Astrocyte of the hippocampus (primary cell): ENCODE measurements at places on chromosomes 4 and X.

- peak; percentile 54 for DNase-seq
Measured at GRCh38 chr4:38141808-38142500, 181.8 kb downstream of the PTTG2 start.

- DNase-seq: no peak
Measured at GRCh38 chr4:56914336-56914735, 6.6 kb downstream of the REST start.

DNA sequence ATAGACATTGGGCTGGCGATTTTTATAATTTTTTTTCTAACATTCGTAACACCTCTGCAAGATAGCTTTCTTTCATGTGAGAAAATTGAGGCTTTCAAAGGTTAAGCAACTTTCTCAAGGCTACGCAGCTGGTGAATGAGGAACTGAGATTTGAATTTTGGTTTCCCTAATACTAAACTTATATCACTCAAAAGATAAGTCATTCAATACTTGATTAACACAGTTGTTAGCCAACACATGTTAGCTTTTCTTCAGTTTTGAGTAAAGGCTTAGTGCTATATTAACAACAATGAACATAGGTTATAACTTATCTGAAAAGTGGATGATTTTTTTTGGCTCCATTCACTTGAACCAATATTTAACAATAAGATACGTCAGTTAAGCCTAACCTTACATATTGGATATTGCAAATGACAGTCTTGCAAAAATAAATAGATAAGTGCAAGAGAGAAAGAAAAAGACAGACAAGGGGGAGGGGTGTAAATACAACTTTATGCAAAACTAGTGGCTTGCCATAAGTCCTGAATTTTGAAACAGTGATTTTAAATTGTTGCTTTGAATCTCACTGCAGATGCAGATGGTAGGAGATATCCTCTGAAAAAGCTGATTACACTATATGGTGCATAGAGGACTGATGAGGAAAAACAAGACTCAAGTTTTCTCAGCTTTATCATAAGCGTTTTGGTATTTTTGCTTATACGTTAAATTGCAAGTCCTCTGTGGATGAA lies 11.1 kb upstream of the GPM6A start:
- no peak for DNase-seq

DNA sequence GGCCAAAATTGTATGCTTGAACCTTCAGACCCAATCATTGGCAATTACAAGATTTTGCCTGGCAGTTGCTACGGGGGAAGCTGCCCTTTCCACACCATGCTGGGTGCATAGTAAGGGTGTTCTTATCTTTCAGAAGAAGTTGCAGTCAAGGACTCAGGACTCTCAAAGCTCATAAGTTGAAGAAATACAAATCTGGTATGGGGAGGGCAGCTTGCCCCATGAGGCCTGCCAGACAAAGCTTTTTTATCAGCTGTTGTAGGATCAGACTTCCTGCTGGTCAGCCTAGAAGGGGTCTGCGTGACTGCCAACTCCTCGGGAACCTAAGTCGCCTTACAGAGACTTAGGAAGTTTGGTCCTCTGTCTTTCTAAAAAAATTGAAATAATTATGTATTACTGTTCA lies 174.9 kb upstream of the TECRL start:
- DNase-seq: no peak

GRCh38 chr4:7285244-7286094 lies 93.1 kb downstream of the SORCS2 start:
- no peak for DNase-seq

- peak; percentile 28 for DNase-seq
Measured at GRCh38 chr4:40980318-40980883, 230.6 kb downstream of the NSUN7 start.

DNA sequence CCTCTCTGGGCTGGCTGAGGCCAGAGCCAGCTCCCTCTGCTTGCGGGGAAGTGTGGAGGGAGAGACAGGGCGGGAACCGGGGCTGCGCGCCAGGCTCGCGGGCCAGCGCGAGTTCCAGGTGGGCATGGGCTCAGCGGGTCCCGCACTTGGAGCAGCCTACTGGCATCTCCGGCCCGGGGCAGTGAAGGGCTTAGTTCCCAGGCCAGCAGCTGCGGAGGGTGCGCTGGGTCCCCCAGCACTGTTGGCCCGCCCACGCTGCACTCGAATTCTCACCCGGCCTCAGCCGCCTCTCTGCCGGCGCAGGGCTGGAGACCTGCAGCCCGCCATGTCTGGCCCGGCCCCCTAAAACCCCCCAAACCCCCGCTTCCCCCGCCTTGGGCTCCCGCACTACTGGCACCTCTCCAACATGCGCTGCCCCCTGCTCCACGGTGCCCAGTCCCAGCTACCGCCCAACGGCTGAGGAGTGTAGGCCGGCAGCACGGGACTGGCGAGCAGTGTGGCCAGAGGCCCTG lies 33.8 kb upstream of the FAT4 start:
- DNase-seq: no peak

- DNase-seq: peak; percentile 95
Measured at GRCh38 chrX:38800981-38801845, at the start of gene MID1IP1. Gene MID1IP1 (plus strand): TSS chrX:38801459. CDS start chrX:38804947, 3,488 bp downstream.

DNA sequence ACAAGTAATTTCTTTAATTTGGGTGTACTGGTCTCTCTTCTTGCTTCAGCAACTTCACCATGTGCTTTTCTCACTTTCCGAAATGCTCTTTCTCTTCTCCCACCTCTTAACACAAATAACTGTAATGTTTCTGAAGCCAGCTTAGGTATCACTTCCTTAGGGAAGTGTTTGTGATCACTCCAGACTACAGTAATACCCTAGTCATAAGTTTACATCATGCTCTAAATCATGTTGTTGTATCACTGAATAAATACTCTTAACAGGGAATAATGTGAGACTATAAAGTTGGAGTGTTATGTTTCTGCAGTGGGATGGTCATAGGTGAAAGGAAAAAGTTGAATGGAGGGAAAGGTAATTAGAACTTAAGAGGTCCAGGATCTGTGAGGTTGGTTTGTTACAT lies 712.3 kb downstream of the C4orf33 start:
- no peak for DNase-seq

GRCh38 chrX:1725472-1725871 lies 110.6 kb downstream of the ASMT start:
- no peak for DNase-seq

DNA sequence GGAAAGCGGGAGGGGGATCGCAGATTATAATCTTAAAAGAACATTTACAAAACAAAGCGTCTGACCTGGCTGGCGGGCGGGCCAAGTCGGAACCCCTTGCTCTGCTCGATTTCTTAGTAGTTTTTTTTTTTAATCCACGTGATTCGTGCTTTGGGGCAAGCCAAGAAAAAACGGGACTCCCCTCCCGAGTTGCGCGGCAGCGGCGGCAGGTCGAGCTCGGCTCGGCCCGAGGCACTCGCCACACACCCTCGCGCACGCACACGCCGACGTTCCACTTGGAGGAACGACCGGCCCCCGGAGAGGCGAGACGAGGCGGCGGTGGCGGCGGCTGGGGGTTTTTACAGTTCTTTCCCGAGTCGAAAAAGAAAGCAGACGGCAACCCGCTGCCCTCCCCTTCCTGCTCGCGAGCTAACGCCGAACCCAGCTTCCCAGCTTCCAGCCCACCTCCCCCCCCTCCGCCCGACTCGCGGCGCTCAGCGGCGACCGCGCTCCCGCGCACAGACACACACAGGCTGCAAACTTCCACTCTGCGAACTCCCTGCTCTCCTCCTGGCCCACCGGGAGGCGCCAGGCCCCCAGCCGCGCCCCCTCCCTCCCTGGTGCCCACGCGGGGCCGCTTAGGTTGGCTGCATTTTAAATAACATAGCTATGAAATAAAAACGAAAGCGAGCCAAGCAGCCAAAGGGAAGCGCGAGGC lies 1.2 kb downstream of the BCOR start:
- peak; percentile 66 for DNase-seq

DNA sequence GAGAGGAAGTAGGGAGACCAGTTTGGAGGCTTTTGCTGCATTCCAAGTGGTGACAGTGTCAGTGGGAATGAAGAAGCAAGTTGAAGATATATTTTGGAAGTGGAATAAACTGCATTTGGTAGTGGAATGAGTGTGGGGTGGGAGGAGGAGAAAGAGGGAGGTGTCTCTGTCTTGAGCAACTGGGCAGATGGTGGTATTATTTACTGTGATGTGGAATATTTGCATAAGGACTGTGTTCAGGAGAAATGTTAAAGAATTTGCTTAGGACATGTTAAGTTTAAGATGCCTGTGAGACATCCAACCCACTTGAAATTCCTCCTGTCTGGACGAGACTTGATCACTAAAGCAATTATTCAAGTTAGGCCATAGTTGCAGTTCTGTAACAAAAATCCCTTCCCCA lies 448.9 kb upstream of the AMOT start:
- peak; percentile 1 for DNase-seq

DNA sequence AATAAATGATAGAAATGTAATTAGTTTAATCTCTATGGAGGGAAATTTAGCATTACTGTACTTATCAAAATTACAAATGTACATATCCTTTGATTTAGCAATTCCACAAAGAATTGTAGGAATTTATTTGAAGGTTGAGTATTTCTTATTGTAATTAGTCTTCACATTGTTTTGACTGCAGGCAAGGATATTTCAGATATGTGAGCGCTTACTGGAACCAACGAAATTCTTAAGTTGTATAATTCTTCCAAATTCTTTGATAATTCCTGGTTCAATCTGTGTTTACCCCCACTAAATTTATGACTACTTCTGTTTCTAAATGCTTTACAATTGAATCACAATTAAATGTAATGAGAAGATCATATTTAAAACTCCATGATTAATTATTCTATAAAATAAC lies 26.9 kb upstream of the WWC2 start:
- no peak for DNase-seq

- peak; percentile 41 for DNase-seq
Measured at GRCh38 chr4:155944516-155944915, 9.2 kb downstream of the CTSO start.

DNA sequence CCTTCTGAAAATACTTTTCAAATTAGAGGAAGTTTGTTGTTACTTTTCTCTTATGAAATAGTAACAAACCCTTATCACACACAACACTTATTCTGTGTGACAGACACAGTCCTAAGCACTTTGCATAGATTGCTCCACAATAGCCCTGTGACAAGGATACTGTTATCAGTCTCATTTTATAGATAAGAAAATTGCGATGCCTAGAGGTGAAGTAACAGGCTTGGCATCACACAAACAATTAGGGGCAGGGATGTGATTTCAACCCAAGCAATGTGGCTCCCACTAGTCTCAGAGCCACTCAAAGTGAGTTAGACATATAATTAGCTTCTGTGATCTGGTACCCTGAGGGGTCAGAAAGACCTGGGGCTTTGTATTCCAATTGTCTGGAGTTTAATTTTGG lies 339.9 kb downstream of the FBXO8 start:
- no peak for DNase-seq

DNA sequence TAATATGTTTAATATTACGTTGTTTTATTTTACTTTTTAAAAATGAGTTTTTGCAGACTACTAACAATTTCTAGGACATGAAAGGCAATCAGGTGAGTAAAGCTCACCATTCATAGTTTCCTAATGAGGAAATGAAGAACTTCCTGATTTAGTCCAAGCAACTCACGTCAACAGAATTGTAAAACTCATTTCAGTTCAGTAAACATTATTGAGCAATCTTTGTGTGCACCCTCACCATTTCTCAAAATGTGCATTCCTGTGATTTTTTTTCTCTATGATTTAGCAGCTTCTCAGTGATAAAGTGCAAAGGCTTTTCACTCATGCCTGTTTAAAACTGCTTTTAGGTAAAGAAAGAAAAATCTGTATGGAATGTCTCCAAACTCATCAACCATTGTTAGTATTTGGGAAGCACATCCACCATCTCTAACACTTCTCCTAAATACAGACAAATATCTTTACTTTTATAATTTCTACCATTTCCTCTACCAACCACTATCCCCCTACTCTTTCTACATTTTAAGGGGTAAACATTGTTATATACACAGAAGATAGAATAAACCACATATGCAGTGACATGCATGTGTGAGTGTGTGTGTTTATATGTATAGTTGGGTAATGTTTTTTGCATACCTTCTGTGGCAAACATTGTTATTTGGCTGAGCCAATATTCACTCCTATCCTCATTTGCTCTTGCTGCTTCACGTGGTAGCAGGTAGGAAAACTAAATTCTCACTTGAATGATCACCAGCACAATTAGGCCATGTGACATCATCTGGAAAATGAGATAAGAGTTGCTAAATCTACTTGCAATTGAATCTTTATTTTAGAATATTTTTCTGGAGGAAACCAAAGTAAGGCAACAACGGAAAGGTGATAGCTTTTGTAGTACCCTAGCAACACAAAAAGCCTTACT lies 54.7 kb upstream of the PRDM8 start:
- no peak for DNase-seq

- DNase-seq: no peak
Measured at GRCh38 chr4:136106753-136107152, 1425.5 kb downstream of the PCDH18 start.

GRCh38 chrX:132612821-132613564 lies 124.2 kb upstream of the MBNL3 start:
- DNase-seq: peak; percentile 57
